ENCODE measurements at places on chromosomes 7 and 10. TPM values are rescaled to one million over a fixed set of nuclear protein-coding genes. Genes with fewer than 3 reads are reported as not detected.

GRCh38 chr10:118495499-118495898 lies 99.9 kb downstream of the PRLHR start:
- H3K27ac ChIP-seq = no peak overlapping the region
- H3K4me3 ChIP-seq = no peak overlapping the region
- DNase-seq = no peak

GRCh38 chr10:128855618-128856428 lies 611.2 kb upstream of the MGMT start:
- H3K27ac ChIP-seq = no peak overlapping the region
- H3K27me3 ChIP-seq = no peaks in the 10 kb centered on the region
- H3K4me3 ChIP-seq = no peak overlapping the region
- no peaks in the 10 kb centered on the region for H3K36me3 ChIP-seq

Gene HOXA6
- total RNA-seq = 4.2 TPM

Gene ODAD2
- 8.8 TPM for total RNA-seq

DNA sequence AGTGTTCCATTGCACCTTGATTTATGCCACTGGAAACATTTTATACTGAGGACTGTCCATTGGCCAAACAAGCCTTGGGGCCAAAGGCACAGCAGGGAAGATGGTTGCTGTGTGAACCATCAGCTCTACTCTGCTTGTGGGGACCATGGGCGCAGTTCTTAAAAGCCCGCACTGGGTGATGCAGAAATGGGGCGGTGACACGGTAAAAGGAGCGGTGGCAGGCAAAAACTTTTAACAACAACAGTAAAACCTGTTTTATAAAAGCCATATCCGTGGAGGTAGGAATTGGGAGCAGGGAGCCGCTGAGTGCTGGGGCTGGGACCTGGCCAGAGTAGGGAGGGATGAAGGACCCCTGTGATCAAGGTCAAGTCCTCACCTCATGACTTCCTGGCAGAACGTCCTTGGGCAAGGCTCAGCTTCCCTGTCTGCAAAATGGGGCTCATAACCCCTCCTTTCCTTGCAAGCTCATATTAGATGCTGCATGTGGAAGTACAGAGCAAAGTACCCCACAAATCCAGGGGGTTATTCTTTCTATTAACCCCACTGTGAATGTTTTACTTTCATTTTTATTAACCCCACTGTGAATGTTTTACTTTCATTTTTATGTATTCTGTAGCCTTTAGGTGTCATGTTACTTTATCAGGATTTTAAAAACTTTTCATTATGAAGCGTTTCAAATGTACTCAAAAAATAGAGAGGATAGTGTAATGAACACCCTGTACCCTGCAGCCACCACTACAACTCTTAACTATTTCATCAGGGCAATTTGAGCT lies 78.3 kb downstream of the GRK5 start:
- peaks cover 86% of the 10 kb centered on the region for H3K4me1 ChIP-seq
- no peak for DNase-seq
- H3K4me3 ChIP-seq = no peak overlapping the region
- H3K27me3 ChIP-seq = no peaks in the 10 kb centered on the region
- H3K27ac ChIP-seq = peak overlapping the region; percentile 60
- H3K36me3 ChIP-seq = no peaks in the 10 kb centered on the region

- no peaks in the 10 kb centered on the region for H3K36me3 ChIP-seq
- H3K4me3 ChIP-seq = peak within 1 kb of the TSS; percentile 32
- no peak for DNase-seq
- no peak within 1 kb of the TSS for H3K27ac ChIP-seq
- H3K4me1 ChIP-seq = peaks cover 7% of the 10 kb centered on the region
Measured at GRCh38 chr7:105581066-105581811, at the start of gene EFCAB10. EFCAB10 (minus strand) TSS chr7:105581493; CDS start chr7:105581463, 30 bp downstream.

Gene PLEKHS1
- total RNA-seq = not detected

DNA sequence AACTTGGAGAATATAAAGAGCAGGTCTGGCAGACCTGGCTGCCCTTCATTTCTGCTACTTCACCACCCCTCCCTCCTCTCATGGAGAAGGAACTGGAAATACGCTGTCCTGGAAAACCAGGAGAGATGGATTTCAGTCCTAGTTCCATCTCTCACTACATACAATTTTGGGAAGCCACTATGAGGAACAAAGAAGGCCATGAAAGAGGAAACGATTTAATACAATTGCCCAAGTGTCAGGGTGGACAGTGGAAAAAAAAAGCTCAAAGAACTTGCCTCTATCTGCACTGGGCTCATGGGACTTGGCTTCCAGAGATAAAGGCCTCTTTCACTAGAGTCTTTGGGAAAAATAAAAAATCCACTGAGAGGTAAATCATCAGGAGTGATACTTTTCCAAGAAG lies 561.7 kb downstream of the KCNMA1 start:
- no peak for DNase-seq
- H3K4me1 ChIP-seq = no peaks in the 10 kb centered on the region
- no peak overlapping the region for H3K4me3 ChIP-seq
- H3K36me3 ChIP-seq = peaks cover 12% of the 10 kb centered on the region

DNA sequence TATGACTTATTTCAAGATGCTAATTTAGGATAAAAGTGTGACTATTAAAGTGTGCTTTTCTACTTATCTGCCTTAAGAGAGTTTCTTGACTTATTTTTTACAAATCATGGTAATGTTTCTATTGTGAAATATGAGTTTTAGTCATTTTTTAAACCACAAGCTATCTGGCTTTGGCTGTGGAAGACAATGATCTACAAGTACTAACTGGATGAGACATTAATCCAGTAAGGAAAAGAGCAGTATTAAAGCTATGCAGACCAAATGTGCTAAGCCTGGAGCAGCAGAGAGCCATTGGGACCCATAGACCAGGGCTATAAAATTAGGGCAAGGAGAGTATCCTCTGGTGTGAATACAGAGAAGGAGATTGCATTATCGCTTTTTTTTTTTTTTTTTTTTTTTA lies 92.4 kb downstream of the SEMA3A start:
- H3K4me3 ChIP-seq = no peak overlapping the region
- no peaks in the 10 kb centered on the region for H3K27me3 ChIP-seq
- DNase-seq = no peak
- no peak overlapping the region for H3K27ac ChIP-seq
- H3K4me1 ChIP-seq = peaks cover 15% of the 10 kb centered on the region
- H3K36me3 ChIP-seq = no peaks in the 10 kb centered on the region

DNA sequence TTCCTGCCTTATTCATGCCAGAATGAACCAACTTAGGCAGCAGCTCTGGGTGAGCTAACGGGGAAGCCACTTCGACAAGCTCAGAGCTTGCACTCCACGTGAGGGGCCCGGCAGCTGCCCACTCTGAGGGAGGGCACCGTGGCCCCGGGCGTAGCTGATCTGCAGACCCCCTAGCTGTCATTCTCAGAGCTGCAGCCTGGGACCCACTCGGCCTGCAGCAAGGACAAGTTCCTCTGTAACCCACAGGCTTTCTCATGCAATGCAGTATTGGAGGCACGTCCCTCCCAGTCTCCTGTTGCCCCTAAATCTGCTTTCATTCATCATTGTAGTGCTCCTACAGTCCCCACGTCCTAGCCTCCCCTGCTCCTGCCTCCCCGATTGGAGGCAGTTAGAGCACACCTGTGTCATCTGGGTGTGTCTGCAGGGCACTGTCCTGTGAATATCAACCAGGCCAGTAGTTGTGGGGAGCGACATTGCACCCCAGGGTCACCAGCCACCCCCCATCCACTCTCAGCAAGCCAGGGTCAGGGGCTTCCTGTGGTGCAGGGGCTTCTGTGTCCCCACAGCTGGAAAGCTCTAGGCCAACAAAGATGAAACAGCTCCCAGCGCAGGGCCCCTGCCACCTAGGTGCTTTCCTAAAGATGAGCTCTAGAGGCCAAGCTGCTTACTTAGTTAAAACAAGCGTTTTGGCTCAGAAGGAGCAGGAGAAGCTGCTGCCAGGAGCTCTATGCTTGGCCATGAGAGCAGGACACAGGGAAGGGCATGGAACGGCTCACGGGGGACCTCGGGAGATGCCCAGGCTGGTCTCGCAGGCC lies 333.6 kb downstream of the ADARB2 start:
- H3K4me1 ChIP-seq = no peaks in the 10 kb centered on the region
- no peak overlapping the region for H3K27ac ChIP-seq
- no peaks in the 10 kb centered on the region for H3K36me3 ChIP-seq

- no peaks in the 10 kb centered on the region for H3K36me3 ChIP-seq
- H3K27me3 ChIP-seq = no peaks in the 10 kb centered on the region
- DNase-seq = no peak
- H3K27ac ChIP-seq = peak overlapping the region; percentile 79
- H3K4me1 ChIP-seq = peaks cover 6% of the 10 kb centered on the region
- H3K4me3 ChIP-seq = peak overlapping the region; percentile 84
Measured at GRCh38 chr7:90595342-90595800, 750 bp upstream of the CDK14 start.

DNA sequence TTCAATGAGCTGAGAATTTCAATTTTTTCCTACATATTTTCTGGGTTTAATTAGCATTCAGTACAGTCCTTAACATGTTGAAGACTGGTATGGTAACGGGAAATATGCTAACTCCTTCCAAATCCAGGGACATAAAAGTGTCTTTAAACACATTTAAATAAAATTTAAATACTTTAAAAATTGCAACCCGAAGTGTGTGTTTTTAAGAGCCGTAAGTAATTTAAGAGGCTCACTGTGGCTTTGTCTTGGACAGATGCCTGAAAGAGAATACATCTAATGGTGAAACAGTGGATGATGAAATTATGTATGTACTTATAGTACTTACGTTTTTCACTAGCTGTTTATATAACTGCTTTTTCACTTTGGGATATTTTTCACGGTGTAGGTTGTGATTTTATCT lies 687.3 kb upstream of the CELF2 start:
- no peak for DNase-seq
- H3K27me3 ChIP-seq = no peaks in the 10 kb centered on the region
- no peak overlapping the region for H3K27ac ChIP-seq

- H3K4me1 ChIP-seq = no peaks in the 10 kb centered on the region
- no peak for DNase-seq
- H3K4me3 ChIP-seq = no peak overlapping the region
- H3K36me3 ChIP-seq = no peaks in the 10 kb centered on the region
- no peak overlapping the region for H3K27ac ChIP-seq
Measured at GRCh38 chr7:94810496-94810895, 96.9 kb upstream of the PPP1R9A start.

GRCh38 chr7:29354340-29354739 lies 159.8 kb downstream of the CHN2 start:
- no peak overlapping the region for H3K4me3 ChIP-seq
- no peaks in the 10 kb centered on the region for H3K4me1 ChIP-seq
- H3K36me3 ChIP-seq = no peaks in the 10 kb centered on the region
- DNase-seq = no peak
- H3K27ac ChIP-seq = no peak overlapping the region

DNA sequence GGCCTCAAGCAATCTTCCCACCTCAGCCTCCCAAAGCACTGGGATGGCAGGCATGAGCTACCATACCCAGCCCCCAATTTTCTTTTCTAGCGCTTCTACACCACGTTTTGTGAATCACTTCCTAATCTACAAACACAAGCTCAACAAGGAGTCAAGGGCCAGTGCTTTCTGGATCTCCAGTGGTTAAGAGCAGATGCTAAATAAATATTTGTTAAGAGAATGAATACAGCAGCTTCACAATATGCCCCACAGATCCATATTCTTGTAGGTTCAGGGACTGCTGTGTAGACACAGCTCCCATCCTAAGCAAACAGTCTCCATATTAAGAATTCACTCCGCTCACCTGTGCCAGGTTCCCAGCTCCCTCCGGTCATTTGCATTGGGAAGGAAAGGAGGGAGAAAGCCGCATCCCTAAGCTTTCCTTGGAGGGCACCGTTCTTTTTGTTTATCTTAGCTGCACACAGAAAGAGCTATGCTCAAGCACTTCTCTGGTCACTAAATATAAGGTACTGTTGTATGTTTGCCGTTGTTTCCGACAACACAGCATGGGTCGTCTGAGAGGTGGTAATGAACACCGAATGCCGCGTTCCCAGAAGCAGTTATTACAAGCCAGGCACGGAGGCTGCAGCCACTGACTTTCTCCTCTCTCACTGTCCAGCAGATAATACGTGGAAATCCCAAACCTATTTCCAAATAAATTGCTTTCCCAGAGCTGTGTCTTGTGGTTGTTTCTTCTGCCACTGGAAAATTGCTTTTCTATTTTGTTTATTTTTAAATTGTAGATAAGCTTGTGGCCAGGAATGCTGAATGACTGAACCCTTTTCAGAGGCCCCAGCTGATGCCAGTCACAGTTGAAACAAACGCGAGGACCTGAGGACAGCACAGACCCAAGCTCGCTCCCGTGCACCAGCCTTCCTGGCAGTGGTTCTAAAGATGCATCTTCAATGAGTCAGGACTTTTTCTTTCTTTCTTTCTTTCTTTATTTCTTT lies 217.1 kb downstream of the PRPF18 start:
- H3K4me3 ChIP-seq = no peak overlapping the region
- no peaks in the 10 kb centered on the region for H3K4me1 ChIP-seq
- no peaks in the 10 kb centered on the region for H3K27me3 ChIP-seq
- H3K36me3 ChIP-seq = no peaks in the 10 kb centered on the region
- H3K27ac ChIP-seq = no peak overlapping the region

- no peak overlapping the region for H3K4me3 ChIP-seq
- DNase-seq = no peak
- no peaks in the 10 kb centered on the region for H3K4me1 ChIP-seq
- H3K36me3 ChIP-seq = no peaks in the 10 kb centered on the region
Measured at GRCh38 chr10:83909001-83909400, 230.3 kb upstream of the GHITM start.

- peaks cover 5% of the 10 kb centered on the region for H3K27me3 ChIP-seq
- no peaks in the 10 kb centered on the region for H3K36me3 ChIP-seq
- no peak overlapping the region for H3K4me3 ChIP-seq
- DNase-seq = no peak
Measured at GRCh38 chr10:69721690-69722310, 79.9 kb upstream of the COL13A1 start.
